Stimulated activated naive CD4-positive, alpha-beta T cell treated with Interleukin-2 at 50 U/mL for 16 hours (primary cell): ENCODE measurements at places on chromosomes 6 and 20.

DNA sequence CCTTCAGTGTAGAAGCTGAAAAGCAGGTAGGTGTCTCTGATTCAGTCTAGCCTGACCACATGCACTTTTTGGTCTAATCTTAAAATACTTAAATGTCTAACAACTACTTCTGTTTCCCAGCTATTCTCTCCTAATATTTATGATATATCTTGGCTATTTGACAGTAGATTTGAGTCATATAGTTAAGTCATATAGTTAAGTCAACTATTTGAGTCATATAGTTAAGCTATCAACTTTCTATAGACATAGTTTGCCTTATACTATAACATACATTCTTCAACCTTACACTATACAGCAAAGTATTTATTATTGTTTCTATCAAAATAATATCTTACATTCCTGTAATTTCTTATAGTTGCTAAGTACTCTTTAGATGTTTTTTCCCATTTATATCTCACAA lies 110.9 kb downstream of the GMDS start:
- DNase-seq = no peak

- no peak for DNase-seq
These were observed 119.4 kb downstream of the HAO1 start for GRCh38 chr20:7820897-7821296.

DNA sequence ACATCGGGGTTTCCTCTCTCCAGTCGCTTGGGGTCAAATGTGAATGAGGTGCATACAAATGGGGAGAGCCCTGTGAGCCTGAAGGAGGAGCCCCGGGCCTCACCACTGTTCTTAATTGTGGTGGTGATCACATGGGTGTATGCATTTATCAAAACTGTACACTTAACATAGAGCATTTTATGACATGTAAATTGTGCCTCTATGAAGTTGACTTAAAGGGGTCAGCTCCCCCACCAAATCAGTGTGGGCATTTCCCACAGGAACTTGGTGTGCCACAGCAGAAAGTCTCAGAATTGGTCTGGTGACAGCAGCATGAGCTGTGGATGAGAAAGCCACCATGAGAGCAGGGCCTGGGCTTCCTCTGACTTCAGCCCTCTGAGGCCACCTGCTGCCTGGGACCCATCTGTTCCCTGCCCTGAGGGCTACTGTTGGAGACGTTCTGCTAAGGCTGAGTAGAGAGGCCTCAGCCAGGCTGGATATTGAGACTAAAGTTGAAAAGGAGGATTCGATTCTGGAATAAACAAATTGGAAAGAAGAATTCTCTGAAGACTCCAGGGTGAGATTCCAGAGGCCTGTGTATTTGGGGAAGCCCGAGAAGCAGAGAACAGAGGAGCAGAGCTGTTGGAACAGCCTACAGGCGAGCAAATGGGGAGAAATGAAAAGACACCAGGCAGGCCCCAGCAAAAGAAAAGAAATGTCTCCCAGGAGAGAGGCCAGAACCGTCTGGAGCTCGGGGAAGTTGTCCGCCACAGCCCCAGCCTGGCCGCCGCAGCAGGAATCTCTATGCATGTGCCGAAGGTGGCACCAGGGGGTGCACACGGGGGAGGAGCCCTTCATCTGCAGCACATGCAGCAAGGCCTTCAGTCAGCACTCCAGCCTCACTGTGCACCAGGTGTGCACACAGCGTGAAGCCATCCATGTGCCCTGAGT lies 37.6 kb upstream of the XRN2 start:
- DNase-seq = no peak

DNA sequence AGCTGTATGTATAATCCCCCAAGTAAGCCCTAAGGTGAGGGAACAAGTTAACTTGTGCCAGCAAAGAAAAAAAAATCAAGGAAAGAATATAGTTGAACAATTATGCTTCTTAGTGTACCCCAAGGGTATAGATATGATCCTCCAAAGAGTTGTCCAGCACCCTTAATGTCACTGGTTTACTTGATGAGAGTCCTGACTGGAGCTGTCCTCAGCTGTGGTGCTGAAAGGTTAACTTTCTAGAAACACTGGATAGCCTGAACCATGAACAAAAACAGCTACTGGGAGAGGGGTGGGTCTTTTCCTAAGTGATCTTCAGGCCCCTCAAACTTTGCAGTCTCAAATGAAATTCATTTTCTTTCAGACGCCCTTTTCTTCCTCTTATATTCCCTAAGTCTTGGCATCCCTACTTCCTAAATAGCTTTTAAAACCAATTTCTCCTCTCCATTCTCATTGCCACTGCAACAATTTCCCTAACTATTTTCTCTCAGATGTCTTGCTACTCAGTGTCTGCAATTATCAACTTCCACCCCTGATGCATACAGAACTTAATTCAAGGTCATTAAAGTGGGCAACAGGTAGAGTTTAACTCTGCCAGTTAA lies 83.5 kb upstream of the PROKR2 start:
- DNase-seq = no peak

DNA sequence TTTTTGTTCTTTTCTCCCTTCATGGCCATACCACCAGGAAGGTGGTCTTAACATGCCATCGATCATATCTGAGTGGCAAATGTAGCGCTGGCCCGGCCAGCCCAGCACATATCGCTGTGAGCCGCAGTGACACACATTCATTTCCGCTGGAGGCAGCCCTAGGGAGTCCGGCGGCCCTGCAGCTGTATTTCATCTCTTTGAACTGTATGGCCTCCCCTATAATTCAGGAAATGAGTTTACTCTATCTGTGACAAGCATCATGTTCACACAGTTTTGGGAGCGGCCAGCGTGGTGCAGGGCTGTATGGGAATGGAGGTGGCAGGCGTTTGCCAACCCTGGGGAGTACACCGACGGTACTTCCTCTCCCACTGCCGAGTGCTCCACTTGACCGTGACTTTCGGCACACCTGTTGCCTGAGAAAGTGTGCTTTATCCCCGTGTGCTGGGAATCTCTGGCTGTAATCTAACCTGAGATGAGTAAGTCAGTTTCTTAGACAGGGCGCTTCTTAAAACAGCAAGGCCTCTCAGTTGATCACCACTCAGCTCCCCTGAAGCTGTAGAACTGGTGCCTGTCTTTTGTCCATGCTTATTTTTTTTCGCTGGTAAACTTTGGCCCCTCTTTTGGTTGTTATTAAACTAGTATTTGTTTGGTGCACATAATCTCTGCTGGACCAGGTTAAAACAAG lies 257.1 kb upstream of the TAB2 start:
- DNase-seq = peak; percentile 46

DNA sequence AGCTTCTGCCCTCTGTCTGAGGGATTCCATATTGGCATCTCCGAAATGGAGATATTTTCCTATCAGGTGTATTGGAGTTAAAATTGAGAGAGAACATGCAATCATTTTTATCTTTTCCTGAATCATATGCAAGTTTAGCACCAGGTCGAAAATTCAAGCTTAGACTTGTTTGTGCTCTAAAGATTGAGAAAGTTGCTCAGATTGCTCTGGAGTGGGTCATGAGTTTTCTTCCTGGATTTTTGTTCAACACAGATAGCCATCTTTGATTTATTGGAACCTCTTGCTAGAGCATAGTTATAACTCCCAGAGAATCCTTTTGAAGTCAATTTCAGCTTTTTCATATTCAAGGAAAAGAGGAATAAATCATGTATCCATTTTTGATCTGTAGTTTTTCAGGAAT lies 373.5 kb upstream of the FLRT3 start:
- DNase-seq = no peak

DNA sequence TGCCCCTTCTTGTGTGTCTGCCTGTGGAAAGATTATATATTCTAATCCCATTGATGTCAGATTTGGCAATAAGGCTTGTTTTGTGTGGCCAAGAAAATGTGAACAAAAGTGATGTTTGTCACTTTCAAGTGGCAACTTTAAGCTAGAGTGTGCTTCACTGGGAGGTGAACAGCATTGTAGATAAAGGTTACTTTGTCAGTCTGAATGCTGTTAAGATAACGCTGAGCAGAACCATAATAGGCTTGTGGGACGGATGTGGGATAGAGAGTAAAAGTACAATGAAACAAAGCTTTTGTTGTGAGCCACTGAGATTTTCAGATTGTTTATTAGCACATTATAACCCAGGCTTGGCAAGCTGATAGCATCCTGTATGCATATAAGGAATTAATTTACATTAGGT lies 303.8 kb upstream of the MAN1A1 start:
- no peak for DNase-seq

DNA sequence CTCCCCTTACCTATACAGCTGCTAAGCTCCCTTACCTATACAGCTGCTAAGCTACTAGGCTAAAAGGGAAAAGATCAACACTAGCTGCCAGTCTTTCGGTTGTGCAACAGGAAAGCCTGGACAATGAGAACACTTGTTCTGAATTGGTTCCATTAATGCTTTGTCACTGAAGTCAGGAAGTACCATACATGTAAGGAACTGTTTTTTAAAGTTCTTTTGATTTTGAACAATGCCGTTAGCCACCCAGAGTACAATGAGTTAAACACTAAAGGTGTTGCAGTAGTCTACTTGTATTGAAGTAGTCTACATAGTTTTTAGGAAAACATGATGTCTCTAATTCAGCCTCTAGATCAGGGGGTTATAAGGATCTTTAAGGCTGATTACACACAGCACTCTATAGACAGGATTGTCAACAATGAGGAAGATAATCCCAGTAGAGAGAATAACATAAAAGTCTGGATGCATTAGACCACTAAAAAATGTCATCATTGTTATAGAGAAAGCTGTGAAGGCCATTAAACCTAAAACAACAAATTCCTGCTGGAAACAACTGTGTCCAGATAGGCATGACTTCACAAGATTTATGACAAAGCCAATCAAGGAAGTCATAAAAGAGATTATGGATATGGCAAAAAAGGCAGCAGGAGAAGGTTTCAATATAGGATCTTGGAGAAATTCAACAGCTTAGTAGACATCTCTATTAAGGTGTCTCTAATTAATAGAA lies 306.3 kb downstream of the PHF3 start:
- DNase-seq = no peak

DNA sequence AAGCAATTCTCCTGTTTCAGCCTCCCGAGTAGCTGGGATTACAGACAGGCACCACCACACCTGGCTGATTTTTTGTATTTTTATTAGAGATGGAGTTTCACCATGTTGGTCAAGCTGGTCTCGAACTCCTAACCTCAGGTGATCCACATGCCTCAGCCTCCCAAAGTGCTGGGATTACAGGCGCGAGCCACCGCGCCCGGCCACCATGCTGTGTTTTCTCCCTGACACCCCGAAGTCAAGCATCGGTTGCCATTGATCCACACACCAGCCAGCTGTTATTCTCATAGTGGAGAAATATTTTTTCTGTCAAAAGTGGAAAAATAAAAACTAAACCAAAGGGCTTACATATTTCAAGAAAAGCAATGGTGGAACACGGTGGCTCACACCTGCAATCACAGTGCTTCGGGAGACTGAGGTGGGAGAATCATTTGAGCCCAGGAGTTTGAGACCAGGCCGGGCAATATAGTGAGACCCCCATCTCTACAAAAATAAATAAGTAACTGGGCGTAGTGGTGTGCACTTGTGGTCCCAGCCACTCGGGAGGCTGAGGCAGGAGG lies 157.4 kb downstream of the ZMYND8 start:
- no peak for DNase-seq

GRCh38 chr20:47365023-47365764 lies 8.7 kb upstream of the ZMYND8 start:
- no peak for DNase-seq
